ENCODE measurements at places on chromosomes 1 and 21.

DNA sequence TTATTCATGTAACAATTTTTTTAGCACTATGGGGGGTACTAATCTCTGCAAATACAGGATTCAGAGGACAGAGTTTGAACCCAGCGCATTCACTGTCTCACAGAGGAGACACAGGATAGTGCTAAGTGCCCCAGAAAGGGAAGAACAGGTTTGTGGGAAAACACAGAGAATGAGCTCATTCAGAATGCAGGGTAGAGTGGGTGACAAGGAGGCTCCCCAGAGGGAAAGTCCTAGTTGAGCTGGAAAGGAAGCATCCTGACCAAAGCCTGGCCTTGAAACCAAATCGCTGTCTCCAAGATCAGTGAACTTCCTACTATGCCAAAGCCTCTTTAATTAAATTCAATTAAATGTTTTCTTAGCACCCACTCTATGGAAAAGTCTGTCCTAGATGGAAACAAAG lies 19.0 kb upstream of the RGS2 start:
- DNase-seq, result no peak

GRCh38 chr21:31107176-31107785 lies 69.0 kb upstream of the KRTAP19-8 start:
- DNase-seq, result no peak

DNA sequence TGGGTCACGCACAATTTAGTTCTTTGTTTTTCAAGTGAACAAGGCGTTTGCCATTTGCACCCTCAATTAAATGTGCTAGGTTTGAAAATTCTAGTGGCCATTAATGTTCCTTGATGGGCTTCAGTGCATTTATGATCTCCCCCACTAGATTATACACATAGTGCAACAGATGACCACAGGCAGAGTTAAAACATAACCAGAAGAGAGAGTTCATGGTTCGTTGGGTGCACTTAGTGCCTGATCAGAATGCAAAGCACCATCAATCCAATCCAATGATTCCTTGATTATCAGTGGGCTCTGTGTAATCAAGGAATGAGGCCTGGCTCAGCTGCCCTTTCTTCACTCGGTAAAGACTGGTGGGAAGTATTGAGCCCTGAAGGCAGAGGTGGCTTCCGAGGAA lies 334.5 kb downstream of the PRDM2 start:
- DNase-seq, result no peak

- DNase-seq, result no peak
Observed at GRCh38 chr1:179529482-179530195, 46.1 kb downstream of the NPHS2 start.

- no peak for DNase-seq
Observed at GRCh38 chr21:45824546-45825215, 156.9 kb upstream of the COL6A1 start.

- no peak for DNase-seq
Observed at GRCh38 chr1:119742677-119743076, 26.0 kb downstream of the HMGCS2 start.

DNA sequence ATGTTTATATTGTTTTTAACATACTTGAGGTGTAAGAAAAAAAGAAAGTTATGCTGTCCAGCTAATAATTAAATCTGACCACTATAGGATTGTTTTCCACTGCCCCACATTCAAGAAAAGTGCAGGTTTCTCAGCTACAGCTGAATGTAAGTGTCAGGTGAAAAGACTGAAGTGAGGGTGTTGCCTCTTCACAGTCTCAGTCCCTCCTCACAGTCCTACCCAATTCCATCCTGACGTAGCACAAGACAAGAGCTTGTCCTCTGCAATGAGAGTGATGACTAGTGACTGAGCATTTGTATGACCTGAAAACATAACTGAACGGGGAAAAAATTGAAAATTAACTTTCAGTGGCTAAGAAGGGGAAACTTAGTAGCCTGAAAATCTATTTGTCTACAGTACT lies 1039.5 kb downstream of the ADGRL2 start:
- no peak for DNase-seq

DNA sequence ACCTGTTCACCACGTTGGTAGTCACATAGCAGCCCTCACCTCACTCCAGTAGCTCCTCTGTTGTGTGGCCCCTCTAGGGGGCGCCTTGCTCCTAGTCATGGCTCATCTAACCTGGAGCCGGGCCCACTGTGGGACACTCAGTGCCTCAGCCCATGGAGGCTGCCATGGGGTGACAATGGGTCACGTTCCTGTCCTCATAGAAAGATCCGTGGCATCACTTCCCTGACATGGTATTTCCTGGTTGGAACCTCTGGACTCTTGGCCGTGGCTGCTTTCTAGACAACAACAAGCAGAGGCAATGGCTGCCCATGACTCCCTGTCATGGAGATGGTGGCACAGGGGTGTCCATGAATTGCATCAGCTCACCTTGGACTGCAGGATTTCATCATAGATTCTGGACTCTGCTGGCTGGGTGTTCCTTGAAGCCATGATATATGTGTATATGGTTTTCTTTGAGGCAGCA lies 27.5 kb upstream of the SLAMF6 start:
- DNase-seq, result no peak
